ENCODE measurements at places on chromosomes 2 and 18.

DNA sequence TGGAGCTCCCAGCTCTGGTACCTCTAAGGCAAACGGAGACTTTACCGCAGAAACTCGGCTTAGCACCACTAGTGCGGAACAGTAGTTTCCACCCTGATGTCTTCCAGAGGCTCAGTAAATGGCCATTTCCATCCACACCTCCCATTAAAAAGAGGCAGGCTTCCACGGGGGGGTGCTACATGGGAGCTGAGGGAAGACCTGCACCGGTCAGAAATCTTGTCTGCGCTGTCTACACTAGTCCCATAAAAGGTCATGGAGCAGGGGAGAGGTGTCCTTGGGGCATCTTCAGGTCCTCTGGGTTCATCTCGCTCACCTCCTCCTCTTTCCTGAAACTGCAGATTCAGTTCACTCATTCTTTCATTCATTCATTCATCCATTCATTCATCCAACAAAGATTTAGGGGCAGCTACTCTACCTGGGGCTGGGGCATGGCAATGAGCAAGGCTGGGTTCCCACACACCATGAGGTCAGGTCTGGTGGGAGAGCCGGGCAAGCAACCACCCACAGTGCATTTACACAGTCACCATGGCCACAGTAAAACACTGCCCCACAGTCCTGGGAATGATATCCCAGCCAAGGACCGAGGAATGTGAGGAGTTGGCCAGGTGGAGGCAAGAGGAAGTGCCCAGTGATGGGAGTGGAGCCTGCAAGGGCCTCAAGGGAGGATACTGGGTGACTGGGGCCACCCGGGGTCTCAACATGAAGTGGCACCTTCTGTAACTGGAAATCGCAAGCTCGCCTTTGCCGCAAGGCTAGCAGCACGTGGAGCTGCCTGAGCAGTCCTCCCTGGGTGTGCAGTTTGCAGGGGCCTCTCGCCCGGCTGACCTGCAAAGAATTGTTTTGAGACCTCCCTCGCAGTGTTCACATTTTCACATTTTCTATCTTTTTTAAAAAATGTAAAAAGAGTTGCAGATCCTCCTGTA lies 180.2 kb upstream of the RAB6C start:
- no peak for DNase-seq

DNA sequence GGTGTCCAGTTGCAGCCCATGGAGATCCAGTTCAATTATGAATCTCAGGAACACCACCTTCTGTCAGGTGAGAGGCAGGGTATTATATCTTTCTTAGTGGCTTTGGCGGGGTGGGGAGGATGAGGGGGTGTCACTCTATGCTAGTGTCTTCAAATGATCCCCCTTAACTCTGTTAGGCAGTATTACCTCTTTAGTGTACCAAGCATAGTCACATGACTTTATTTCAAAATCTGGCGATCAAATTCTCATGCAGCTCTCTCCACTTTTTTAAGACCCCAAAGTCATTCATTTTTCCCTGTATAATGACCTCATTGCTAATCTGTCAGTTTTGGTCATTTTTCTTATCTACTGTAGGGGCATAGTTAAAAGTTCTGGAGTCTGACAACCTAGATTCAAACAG lies 1.1 kb upstream of the ZSCAN30 start:
- no peak for DNase-seq

DNA sequence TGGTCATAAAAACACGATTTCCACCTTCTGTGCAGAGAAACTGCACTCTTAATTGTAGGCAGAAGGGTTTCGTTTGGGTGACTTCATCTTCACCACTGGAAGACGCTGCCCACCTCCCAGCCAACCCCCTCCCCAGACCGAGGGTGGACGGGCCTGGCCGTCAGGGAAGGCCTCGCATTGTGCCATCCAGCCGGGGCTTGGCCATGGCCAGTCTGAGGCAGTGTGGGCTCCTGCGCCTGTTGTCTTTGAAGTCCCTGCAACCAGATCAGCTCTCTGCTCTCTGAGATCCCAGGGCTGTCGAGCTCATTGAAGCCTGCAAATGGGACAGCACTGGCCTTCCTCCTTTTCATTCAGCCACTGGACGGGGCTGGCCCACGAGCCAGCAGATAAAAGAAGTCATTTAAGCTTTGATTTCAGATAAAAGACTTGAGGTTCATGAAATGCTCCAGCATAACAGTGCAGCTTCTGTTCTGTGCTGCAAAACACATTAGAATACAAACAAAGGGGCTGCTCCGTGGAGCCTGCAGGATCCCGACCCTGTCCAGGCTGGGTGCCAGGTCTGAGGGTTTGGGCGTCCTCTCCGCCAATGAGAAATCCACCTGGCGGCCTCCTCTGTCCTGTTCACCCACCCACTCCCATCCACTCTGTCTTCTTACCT lies 253.5 kb downstream of the LDLRAD4 start:
- no peak for DNase-seq

DNA sequence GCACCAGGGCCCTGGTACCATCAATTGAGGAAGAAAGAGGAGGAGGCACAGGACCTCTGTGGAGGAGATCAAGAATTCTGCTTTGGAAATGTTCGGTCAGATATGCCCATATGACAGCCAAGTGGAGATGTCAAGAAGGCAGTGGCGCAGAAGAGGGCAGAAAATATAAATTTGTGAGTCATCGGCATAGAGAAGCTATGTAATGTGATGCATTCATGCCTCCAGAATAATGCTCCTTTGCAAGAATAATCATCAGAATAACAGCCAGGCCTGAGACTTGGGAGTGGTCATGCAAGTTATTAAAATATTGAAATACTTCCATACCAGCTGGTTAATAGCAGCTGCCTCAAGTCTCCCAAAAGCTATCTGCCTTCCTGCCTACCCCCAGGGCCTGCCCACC lies 32.1 kb upstream of the SCG2 start:
- no peak for DNase-seq

GRCh38 chr2:230306474-230306873 lies 20.5 kb upstream of the SP140L start:
- no peak for DNase-seq

DNA sequence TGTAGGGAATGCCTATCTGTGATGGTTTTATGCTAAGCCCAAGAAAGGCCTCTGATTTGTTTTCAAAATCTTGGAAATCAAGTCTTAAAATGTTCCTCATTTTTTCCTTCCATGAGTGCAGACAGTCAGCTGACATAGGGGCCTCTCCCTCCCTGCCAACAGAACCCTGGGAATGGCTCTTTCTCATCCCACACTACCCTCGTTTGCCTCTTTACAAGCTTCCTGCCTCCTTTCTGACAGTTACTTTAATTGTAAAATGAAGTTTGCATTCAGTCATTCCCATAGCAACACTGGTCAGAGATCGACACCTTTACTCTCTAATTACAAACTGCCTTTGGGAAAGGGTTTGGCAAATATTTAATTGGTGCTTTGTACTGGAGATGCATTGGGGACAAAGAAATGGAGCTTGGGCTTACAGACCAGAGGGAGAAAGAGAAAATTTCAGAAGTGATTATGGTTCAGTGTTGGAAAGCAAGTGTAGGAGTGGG lies 25.4 kb downstream of the KIF5C start:
- no peak for DNase-seq

DNA sequence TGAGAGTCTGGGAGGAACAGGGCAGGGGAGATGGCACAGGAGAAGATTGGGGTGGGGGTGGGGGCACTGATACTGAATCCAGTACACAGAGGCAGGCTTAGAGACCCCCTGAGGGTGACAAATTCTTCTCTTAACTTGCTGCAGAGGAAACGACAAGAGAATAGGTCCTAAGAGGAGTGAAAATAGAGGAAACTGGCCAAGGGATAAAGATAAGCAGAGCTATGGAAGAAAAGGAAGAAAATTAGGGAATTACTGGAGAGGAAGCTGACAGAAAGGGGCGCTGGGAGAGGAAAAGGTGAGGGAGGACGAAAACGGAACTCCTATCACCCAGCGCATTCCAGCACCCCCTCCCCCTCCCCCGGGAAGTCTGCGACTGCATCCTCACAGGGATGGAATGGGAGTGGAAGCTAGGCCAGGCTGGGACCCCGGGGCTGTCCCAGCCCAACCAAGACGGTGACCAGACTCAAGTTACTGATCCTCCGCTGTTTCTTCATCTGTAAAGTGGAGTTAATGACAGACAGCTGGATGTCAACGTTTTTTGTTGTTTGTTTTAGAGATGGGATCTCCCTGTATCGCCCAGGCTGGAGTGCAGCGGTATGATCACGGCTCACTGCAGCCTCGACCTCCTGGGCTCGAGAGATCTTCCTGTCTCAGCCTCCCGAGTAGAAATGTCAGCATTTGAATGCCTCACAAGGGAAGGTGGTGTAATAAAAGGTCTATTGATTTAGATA lies 2.6 kb upstream of the EMX1 start:
- no peak for DNase-seq

GRCh38 chr2:203551778-203552177 lies 16.7 kb upstream of the RAPH1 start:
- DNase-seq, result no peak

DNA sequence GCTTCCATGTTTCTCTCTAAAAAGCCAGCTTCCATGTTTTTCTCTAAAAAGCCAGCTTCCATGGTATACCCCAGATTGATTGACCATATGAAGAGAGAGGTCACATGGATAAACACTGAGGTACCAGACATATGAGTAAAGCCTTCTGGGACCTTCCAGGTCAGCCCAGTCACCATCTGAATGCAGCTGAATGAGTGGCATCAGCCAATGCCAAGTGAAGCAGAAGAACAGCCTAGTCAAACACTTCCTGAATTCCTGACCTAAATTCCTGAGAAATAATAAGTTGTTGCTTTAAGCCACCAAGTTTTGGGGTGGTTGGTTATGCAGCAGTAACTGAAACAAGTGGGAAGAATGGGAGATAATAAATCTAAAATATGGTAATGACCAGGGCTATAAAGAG lies 5.7 kb upstream of the ALS2 start:
- DNase-seq, result peak; percentile 23

DNA sequence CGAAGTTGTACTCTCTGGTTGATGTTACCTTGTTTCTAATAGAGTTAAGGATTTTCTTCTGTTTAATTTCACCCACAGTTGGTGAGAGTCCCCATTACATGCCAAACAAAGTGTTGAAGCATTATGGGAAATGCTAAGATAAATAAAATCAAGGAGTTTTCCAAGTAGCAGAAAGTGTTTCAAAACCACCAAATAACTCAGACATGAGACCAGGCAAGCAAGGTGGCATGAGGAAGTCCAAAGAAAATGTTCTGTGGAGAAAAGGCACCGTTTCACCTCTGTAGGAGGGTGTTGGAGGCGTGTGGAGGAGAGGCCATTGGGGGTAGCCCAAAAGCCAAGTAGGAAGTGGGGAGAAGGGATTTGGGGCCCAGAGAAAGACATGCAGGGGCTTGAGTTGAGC lies 8.7 kb downstream of the CFAP221 start:
- no peak for DNase-seq

- no peak for DNase-seq
These were observed 18.9 kb downstream of the TWIST2 start for GRCh38 chr2:238866656-238867277.

- no peak for DNase-seq
These were observed 297.4 kb upstream of the FBXO11 start for GRCh38 chr2:48203668-48204067.

DNA sequence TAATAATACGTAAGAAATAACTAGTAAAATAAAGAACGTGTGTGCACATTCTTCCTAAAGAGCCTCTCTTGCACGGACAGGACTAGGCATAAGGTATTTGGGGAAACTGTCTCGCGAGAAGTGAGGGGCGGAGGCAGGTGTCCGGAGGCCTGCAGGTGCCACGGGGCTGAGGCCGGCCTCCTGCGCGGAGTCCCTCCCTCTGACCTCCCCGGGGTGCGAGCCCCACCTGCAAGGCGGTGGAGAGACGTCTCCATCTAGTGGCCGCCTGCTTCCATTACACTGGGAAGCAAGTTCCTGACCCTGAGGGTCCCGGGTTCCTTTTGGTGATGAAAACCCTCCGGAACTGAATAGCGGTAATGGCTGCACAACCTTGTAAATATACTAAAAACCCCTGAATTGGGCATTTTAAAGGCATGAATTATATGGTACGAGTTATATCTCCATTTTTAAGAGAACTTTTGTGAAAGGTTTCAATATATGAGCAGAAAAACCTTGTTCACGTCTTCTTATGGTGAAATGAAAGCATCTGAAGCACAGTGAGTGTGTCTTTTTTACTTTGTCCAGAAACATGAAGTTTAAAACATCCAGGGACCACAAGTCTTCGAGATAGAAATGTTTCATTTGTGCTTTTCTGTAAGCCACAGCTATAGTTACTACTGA lies 35.5 kb upstream of the CTDP1 start:
- DNase-seq, result peak; percentile 54

GRCh38 chr2:73292906-73293533 lies 328 bp downstream of the EGR4 start:
- no peak for DNase-seq

- no peak for DNase-seq
These were observed 392.4 kb downstream of the TNS1 start for GRCh38 chr2:217610401-217610814.

DNA sequence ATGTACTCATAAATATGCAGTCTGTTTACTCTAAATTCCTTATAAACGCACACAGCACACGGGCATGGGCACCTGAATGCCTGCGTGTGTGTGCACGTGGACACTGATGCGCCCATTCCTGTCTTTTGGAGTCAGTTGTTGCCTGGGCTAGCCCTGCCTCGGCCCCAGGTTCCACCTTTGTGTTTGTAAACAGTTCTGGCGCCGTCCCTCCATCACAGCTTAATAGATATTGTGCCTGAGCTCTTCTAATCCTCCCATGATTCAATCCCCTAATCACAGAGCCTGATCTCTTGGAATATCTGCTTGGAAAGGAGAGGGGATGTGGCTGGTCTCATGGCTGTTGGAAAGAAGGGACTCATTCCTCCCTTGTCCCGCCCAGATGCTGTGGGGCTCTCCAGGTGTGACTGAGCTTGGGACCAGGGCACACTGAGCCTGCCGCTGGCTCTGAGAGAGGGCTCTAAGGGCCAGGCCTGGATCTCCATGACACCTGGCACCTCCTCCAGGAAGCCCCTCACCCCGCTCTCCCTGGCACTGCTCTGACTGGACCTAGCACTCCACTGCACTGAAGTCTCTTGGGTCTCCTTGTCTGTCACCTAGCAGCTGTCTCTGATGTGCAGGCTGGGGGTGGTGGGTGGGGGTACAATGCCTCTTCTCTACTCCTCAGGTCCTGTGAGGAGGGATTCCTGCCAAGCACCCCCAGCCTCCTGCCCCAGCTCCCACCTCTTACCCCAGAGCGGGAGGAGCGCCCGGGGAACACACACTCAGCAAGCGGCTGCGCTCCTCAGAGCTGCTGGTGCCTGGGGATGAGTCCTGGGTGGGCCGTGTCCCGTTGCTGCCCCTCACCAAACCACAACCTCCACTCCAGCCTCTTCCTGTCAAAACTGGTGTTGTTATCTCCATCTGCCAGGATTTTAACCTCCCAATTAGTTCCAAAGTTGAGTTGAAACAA lies 181.3 kb downstream of the INHBB start:
- no peak for DNase-seq

DNA sequence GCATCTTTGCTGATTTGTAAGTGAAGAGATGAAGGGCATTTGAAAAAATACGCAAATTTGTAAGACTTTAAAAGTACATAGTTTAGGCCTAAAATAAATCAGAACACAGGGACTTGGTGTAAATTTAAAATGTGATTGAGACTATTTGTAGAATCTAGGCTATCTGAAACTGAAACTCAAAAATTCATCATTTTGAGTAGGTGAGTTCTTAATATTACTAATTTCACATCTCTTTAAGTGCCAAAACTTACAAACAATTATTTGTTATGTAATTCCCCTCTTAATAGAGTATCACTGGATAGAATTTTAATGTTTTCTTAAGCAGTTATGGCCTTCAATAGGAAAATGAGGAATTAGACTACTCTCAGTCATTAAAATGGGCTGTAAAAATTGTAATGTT lies 14.0 kb upstream of the HRH4 start:
- DNase-seq, result no peak

- DNase-seq, result peak; percentile 28
These were observed 32.3 kb downstream of the EML6 start for GRCh38 chr2:54755641-54756326.

Data from ACHN (cell line).